Gastrocnemius medialis (tissue), 4 donors: ENCODE measurements at places on chromosomes 2 and 18.
A peak's percentile ranks its signal among the peaks of the same experiment; 100 is the strongest.

DNA sequence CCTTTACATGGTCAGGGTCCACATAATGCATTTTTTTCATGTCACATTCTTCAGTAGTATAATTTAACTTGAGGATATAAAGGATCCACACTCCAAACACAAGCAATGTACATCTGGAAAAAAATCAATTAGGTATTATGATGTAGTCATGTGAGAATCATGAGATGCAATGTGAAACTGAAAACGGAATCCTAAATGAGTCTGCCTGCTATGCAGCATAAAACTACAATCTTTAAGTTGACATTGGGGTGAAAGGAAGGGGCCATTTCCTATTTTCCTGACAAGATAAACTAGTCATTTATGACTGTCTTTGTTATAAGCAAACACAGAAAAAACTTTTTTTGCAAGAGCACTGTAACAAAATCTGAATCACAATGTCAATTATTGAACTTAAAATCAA is 27.6 kb downstream of the ST3GAL5 start:
- H3K4me1 ChIP-seq: no peaks in the 10 kb centered on the region
- H3K27ac ChIP-seq: no peak overlapping the region
- DNase-seq: no peak
- H3K4me3 ChIP-seq: no peak overlapping the region
- peaks cover 9% of the 10 kb centered on the region for H3K36me3 ChIP-seq
- no peaks in the 10 kb centered on the region for H3K27me3 ChIP-seq

- no peaks in the 10 kb centered on the region for H3K36me3 ChIP-seq
- H3K4me3 ChIP-seq: no peak overlapping the region
- no peaks in the 10 kb centered on the region for H3K4me1 ChIP-seq
- DNase-seq: no peak
- peaks cover 38% of the 10 kb centered on the region for H3K27me3 ChIP-seq
- H3K27ac ChIP-seq: no peak overlapping the region
Observed at GRCh38 chr18:12403601-12404506, 3.9 kb upstream of the PRELID3A start.

GRCh38 chr18:61949946-61950345 is 57.1 kb upstream of the RNF152 start:
- H3K27me3 ChIP-seq: no peaks in the 10 kb centered on the region
- H3K4me3 ChIP-seq: no peak overlapping the region
- H3K4me1 ChIP-seq: no peaks in the 10 kb centered on the region
- no peaks in the 10 kb centered on the region for H3K36me3 ChIP-seq

DNA sequence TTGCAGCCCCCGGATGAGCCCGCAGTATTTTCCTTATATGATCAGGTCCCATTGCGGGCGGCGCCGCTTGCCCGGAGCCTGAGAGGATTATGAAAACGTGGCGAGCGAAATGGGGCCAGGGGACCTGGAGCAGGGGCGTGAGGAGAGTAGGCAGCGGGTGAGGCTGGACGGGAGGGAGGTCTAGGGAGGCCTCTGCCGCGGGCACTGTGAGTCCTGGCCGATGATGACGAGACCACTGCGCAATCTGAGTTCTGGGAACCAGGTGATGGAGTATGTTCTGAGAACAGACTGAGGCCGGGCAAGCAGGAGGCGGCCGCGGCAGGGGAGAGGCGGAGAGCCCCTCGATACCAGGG is 790 bp upstream of the ACAA2 start:
- peak overlapping the region; percentile 95 for H3K4me3 ChIP-seq
- H3K36me3 ChIP-seq: no peaks in the 10 kb centered on the region
- H3K27ac ChIP-seq: peak overlapping the region; percentile 98

- no peak overlapping the region for H3K4me3 ChIP-seq
- H3K36me3 ChIP-seq: peaks cover 9% of the 10 kb centered on the region
- no peaks in the 10 kb centered on the region for H3K27me3 ChIP-seq
- peaks cover 66% of the 10 kb centered on the region for H3K4me1 ChIP-seq
- DNase-seq: no peak
Observed at GRCh38 chr2:7020059-7020458, 102.8 kb downstream of the RNF144A start.

DNA sequence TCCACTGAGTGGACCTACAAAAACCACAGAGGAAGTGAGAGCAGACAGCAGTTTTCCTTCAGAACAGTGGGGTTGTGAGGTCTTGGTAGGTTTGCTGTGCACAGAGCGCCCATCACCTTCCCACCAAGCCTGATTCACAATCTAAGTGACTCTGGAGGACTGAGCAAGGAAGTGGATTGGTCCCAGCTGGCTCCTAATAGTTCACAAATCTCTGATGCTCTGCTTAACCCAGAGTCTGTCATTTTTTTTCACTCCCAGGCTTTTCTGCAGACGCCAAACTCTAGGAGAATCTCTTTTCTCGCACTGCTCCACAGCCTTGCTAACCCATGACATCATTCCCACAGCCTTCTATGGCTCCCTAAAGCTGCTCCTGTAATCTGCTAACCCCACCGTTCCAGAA is 280.4 kb downstream of the C1D start:
- no peak for DNase-seq
- no peaks in the 10 kb centered on the region for H3K4me1 ChIP-seq
- no peak overlapping the region for H3K4me3 ChIP-seq
- no peaks in the 10 kb centered on the region for H3K36me3 ChIP-seq
- no peak overlapping the region for H3K27ac ChIP-seq
- H3K27me3 ChIP-seq: no peaks in the 10 kb centered on the region

- no peak for DNase-seq
- H3K27me3 ChIP-seq: no peaks in the 10 kb centered on the region
- no peaks in the 10 kb centered on the region for H3K4me1 ChIP-seq
Observed at GRCh38 chr18:62512996-62513395, 9.8 kb upstream of the ZCCHC2 start.

DNA sequence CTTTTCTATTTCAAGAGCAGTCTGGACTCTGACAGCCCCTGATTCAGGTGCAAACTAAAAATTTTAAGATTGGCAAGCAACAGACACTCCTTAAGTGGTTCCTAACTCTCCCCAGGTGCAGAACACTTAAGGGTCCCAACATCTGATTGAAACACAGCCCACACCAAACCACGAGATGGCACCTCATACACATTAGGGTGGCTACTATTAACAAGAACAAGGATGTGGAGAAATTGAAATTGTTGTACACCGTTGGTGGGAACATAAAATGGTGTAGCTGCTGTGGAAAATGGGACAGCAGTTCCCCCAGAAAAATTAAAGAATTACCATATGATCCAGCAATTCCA is 82.3 kb downstream of the POLR1A start:
- no peaks in the 10 kb centered on the region for H3K27me3 ChIP-seq
- H3K4me1 ChIP-seq: peaks cover 31% of the 10 kb centered on the region
- no peak for DNase-seq
- no peak overlapping the region for H3K4me3 ChIP-seq
- peaks cover 26% of the 10 kb centered on the region for H3K36me3 ChIP-seq
- peak overlapping the region; percentile 88 for H3K27ac ChIP-seq

- H3K27me3 ChIP-seq: no peaks in the 10 kb centered on the region
- H3K4me1 ChIP-seq: peaks cover 19% of the 10 kb centered on the region
- peak overlapping the region; percentile 66 for H3K27ac ChIP-seq
- peaks cover 15% of the 10 kb centered on the region for H3K36me3 ChIP-seq
- DNase-seq: no peak
Observed at GRCh38 chr18:48922226-48922800, 28.5 kb downstream of the SMAD7 start.

GRCh38 chr2:227534714-227535113 is 62.8 kb downstream of the AGFG1 start:
- no peaks in the 10 kb centered on the region for H3K4me1 ChIP-seq
- no peak for DNase-seq
- H3K36me3 ChIP-seq: peaks cover 60% of the 10 kb centered on the region
- no peak overlapping the region for H3K27ac ChIP-seq

- H3K27me3 ChIP-seq: no peaks in the 10 kb centered on the region
- no peak overlapping the region for H3K4me3 ChIP-seq
- H3K36me3 ChIP-seq: no peaks in the 10 kb centered on the region
- H3K4me1 ChIP-seq: peaks cover 30% of the 10 kb centered on the region
- DNase-seq: peak; percentile 93
Observed at GRCh38 chr2:120470041-120470965, 124.4 kb downstream of the INHBB start.

DNA sequence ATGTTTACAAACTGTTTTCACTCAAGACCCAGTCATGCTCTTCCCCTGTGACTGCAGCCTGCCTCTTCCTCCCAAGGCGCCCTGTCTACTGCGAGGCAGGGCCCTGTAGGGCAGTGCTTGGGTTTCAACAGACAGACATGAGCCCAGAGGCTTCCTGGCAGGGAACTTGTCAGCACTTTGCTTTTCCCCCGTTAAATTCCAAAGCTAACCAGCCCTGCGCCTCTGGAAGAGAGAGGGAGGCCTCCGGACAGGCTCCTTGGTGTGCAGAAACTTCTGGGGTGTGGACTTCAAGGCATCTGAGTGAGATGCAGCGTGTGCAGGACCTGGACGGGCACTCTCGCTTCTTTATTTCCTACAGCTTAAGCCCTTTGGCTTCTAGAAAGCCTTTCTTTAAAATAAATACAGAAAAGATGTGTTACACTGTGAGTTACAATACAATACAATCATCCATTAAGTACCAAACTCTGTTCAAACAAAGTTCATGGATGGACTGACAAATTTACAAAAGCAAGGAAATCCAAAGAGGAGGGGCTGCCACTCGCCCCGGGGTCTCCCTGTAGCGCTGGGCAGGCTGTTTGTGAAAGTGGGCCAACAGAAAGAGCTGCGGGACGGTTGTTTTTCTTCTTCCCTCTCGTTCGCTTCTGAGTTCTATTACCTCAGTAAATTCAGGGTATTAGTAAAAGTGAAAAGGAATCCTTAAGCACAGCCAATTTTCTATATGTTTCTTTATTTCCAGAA is 8.8 kb upstream of the ZNF516 start:
- no peaks in the 10 kb centered on the region for H3K27me3 ChIP-seq
- H3K36me3 ChIP-seq: no peaks in the 10 kb centered on the region
- no peak overlapping the region for H3K27ac ChIP-seq
- H3K4me3 ChIP-seq: no peak overlapping the region
- no peak for DNase-seq

- H3K36me3 ChIP-seq: peaks cover 8% of the 10 kb centered on the region
- peak overlapping the region; percentile 89 for H3K4me3 ChIP-seq
- DNase-seq: no peak
- peaks cover 22% of the 10 kb centered on the region for H3K4me1 ChIP-seq
Observed at GRCh38 chr2:95166065-95166763, 605 bp downstream of the ZNF2 start.

GRCh38 chr2:37674946-37675345 is 3.5 kb upstream of the CDC42EP3 start:
- H3K36me3 ChIP-seq: no peaks in the 10 kb centered on the region
- DNase-seq: no peak
- no peak overlapping the region for H3K27ac ChIP-seq
- H3K4me1 ChIP-seq: peaks cover 24% of the 10 kb centered on the region

GRCh38 chr2:199392363-199392762 is 65.4 kb downstream of the SATB2 start:
- no peak overlapping the region for H3K4me3 ChIP-seq
- no peak overlapping the region for H3K27ac ChIP-seq
- no peaks in the 10 kb centered on the region for H3K4me1 ChIP-seq
- no peak for DNase-seq

GRCh38 chr2:20451000-20451290 is 4.1 kb downstream of the RHOB start:
- no peaks in the 10 kb centered on the region for H3K27me3 ChIP-seq
- no peak overlapping the region for H3K4me3 ChIP-seq
- DNase-seq: no peak
- H3K36me3 ChIP-seq: peaks cover 20% of the 10 kb centered on the region

- no peaks in the 10 kb centered on the region for H3K36me3 ChIP-seq
- H3K27ac ChIP-seq: no peak overlapping the region
- H3K4me3 ChIP-seq: no peak overlapping the region
- DNase-seq: no peak
- no peaks in the 10 kb centered on the region for H3K27me3 ChIP-seq
Observed at GRCh38 chr2:239706367-239706766, 305.5 kb upstream of the HDAC4 start.

DNA sequence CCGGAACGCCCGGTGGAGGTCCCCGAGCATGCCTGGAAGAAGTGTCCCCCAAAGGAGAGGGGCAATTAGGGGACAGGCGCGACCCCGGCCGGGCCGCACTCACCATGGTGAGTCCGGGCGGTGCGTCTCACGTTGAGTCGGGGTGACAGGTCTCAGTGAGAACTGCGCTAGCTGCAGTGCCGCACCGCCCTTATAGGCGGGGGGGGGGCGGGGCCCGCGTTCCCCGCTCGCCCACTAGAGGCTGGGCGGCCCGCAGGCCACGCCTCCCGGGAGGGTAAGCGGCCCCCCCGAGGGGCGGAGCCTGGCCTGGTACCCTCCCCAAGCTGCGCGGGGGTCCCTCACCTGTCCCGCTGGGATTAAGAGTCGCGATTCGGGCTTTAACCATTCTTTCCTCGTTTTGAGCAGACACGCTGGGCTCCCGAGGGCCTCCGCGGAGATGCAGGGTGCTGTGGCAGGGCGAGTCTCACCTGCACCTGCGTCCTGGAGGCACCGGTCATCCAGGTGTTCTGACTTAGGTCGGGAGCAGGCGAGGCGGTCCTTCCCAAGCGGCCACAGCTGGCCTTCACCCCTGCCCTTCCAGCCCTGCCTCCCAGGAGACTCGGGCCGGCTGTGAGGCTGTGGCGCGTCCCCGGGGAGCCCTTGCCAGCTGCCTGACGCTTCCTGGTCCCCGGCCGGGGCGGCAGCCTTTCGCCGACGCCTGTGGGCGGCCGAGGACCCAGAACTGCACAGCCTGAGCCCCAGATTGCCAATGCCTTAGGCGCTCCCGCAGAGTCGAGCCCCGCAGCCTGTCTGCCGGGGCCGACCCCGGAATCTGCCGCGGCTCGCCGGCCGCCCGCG is at the start of gene TUBA4A:
TSS of gene TUBA4A (minus strand) at position 166 of the 837 bp plus-strand sequence. CDS start at position 106, 60 bp downstream.
- H3K36me3 ChIP-seq: peaks cover 26% of the 10 kb centered on the region
- H3K4me1 ChIP-seq: peaks cover 36% of the 10 kb centered on the region
- DNase-seq: peak; percentile 88
- peak within 1 kb of the TSS; percentile 99 for H3K27ac ChIP-seq
- peak within 1 kb of the TSS; percentile 68 for H3K4me3 ChIP-seq
- H3K27me3 ChIP-seq: no peaks in the 10 kb centered on the region

GRCh38 chr2:59276033-59276432 is 1034.9 kb upstream of the FANCL start:
- H3K36me3 ChIP-seq: no peaks in the 10 kb centered on the region
- no peak overlapping the region for H3K4me3 ChIP-seq
- H3K27ac ChIP-seq: no peak overlapping the region
- H3K4me1 ChIP-seq: no peaks in the 10 kb centered on the region
- DNase-seq: no peak
